ENCODE measurements at places on chromosomes 11 and 22.
A peak's percentile ranks its signal among the peaks of the same experiment; 100 is the strongest.

GRCh38 chr22:36369922-36370791 lies 17.6 kb downstream of the MYH9 start:
- no peak for DNase-seq

DNA sequence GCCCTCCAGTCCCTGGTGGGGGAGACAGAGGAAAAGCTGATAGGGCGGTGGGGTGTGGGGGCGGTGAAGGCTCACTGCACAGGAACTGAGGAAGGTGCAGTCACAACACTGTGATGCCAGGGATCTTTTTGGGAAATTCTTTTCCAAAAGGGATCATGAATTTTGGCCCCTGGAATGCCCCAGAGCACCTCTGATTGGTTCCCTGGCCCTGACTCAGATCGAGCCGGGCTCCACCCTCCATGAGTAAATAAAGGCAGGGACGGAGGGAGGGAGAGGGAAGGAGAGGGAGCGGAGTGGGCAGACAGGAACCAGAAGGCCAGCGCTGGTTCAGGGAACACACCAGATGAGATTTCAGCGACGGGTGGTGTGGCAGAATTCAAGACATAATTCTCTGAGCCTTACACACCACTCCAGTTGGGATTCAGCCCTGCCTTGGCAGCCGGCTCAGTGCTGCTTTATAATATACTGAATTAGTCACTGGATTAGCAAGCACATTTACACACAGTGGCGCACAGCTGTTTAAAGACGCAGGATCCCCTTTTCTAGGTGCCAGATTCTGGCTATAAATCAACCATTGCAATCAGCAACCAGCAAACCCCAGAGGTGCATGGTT lies 80.3 kb downstream of the ETS1 start:
- no peak for DNase-seq

DNA sequence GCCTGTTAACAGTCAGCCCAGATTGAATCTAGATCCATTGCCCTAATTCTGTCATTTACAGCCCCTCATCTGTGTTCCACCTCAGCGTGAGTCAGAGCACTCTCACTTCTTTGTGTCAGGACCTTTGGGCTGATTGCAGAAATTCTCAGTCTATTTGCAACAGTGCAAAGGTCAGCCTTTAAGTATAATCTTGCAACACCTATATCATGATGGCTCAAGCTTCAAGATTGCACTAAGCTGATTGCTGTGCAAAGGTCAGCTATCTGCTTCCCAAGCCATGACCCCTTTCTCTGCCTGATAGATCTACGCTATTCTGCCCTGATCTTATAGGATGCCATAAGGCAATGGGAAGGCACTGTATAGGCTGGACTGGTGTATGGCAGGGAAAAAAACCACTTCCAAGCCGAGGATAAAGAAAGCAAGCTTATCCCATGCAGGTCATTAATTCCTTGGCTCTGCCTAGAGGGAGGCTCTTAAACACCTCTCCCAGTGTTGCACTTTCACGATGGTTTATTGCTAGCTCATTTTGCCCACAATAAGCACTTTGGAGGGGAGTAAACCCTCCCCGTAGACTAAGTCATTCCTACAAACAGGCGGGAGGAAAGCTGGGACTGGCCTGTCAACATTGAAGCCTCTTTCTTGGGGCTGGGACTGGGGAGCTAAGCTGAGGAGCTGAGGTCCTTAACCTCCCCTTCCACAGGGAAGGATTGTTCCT lies 100.6 kb downstream of the RRAS2 start:
- DNase-seq = peak; percentile 32

GRCh38 chr22:42385696-42386095 lies 46.5 kb downstream of the NFAM1 start:
- DNase-seq = no peak

DNA sequence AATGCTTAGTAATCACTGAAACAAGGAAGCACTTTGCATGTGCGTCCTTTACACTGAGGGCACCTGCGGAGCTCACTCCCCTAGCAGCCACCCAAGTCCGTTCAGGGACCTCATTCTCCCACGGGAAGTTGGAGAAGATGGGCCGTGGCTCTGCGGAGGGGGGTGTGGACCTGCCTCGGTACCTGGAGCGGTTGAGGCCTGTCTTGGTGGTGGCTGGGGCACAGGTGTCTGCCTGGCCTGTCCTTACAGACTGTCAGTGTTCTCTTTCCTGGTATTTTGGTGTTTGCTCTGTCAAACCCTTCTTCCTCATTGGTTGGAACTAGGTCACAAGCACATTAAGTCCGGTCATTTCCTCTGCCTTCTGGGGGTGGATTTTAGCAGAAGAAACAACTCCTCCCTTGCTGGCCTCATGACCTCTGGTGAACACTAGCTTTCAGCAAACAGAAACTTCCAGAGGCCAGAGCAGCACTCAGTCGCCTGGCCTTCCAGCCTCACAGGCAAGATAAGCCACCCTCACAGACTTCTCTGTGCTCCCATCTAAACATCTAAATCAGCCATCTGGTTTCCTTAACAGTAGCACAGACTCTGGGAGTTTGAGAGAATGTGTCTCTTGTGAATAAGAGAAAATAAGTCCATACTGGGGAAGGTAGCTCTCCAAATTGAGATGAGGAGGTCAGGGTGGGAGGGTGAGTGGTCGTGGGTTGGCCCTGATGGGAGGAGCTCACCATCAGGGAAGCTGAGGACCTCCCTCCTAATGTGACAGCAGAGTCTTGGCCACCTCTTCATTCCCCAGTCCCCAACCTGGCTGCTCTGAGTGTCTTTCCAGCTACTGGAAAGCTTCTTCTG lies 8.6 kb downstream of the SNAP29 start:
- peak; percentile 50 for DNase-seq

GRCh38 chr11:125079151-125079877 lies 16.2 kb downstream of the SLC37A2 start:
- DNase-seq = no peak

Measured in putamen (tissue), 1 donor.